ENCODE measurements at places on chromosomes 16 and 17. TPM values are rescaled to one million over a fixed set of nuclear protein-coding genes. Genes with fewer than 3 reads are reported as not detected.

The TBC1D3G gene
- not detected for total RNA-seq

The HYDIN gene
- total RNA-seq = 3.8 TPM

The NHLRC4 gene
- total RNA-seq = 4.0 TPM

The EVI2A gene
- not detected for total RNA-seq

The SYNGR3 gene
- 44.9 TPM for total RNA-seq

The C1QTNF8 gene
- not detected for total RNA-seq

The SNAI3 gene
- 0.88 TPM for total RNA-seq

DNA sequence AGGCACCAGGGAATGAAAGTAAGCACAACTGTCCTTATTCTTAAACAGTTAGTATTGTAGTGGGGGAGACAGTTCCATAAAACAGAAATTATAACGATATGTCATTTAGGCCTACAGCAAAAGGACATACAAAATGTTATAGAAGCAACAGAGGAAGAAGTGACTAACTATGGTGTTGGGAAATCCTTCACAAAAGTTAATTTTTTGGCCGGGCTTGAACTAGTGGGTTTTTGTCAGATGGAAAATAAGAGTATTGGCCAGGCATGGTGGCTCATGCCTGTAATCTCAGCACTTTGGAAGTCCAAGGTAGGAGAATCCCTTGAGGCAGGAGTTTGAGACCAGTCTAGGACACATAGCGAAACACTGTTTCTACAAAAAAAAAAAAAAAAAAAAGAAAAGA is 127.8 kb downstream of the SSH2 start:
- DNase-seq = no peak

DNA sequence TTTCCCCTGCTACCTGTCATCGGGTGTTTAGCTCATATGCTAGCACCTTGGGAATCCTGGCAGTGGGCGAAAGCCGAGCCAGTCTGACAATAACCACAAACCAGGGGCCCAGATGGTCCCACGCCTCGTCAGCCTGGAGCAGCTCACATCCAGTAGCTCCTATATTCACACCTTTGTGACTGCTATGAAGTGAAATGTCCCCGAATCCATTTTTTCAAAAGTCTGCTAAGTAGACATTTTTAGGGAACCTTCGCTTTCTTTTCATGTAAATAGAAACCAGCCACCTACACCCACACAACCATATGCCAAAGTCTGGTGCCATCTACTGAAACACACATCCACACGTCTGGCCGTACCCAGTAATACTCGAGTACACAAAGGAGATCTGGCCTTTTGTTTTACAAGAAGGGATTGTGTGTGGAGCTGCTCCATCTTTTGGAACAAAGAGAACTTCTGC is 176.8 kb downstream of the SLC39A11 start:
- no peak for DNase-seq

DNA sequence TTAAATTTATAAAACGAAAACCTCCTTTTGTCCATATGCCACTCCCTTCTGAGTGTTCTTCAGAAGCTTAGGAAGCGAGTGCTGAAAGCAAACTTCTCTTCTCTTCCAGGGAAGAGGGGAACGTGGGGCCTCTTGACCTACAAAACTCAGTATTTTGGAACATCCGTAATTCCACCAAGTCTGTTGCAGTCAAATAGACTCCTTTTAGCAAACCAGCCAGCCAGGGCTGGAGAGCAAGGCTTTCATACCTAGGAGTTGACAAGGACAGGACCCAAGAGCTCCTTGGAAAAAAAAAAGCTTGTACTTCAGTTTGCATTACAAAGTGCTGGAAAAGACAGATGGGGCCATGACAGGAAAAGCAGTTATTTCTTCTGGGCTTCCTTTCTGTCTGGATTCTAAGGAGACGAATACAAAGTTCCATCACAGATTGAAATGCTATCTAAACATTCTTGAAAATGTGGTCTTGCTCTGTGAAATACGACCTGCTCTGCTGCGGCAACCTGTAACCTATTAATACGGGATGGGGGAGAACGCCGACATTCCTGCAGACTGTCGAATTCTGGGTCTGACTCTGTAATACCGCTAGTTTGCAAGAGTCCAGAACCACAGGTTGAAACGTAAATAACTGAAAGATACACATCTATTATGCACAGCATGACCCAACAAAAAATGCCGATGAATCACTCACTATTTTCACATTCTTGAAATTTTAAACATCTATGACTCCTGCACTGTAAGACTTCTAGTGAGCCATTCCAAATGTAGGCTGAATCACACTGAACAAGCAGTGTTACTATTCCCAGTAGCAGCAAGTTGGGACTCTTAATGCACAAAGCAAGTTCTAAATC is 20.6 kb downstream of the VPS53 start:
- peak; percentile 94 for DNase-seq

- no peak for DNase-seq
Observed at GRCh38 chr16:3234543-3234856, 458 bp downstream of the ZNF200 start.

GRCh38 chr16:80121522-80121909 is 419.3 kb upstream of the DYNLRB2 start:
- no peak for DNase-seq

DNA sequence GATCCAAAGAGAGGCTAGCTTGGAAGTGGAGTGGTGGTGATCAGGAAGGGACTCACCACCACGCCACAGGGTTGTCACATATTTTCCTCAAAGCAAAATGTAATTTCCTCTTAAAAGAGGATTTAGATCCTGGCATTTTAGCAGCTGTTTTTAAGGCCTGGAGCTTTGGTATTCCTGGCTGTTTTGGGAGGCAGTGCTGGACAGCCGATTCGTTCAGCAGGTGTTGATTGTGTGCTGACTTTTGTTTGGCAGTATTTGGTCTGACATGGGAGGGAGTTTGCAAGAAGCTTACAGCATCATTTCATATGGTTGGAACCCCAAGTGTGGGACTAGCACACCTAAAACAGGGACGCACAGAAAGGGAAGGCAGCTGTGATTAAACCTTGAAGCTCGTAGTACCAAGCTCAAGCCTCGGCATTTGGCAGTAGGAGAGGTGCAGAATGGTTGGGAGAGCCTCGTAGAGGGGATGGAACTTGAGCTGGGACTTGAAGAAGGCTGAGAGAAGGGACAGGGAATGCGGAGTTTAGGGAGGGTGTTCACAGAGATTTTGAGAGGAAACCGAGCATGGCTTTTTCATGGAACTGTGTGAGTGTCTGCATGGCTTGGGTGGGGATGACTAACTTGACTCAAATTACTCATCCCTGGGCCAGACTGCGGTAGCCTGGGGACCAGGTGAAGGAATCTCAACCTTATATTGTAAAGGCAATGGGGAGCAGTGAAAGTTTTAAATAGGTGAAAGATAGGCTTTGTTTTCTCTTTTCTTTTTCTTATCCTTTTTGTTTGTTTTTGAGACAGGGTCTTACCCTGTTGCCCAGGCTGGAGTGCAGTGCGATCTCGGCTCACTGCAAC is 52.3 kb downstream of the RPTOR start:
- DNase-seq = no peak

- DNase-seq = peak; percentile 69
Observed at GRCh38 chr17:30920282-30920681, 1.5 kb upstream of the ADAP2 start.

GRCh38 chr17:33904476-33904875 is 350.6 kb upstream of the CCL2 start:
- no peak for DNase-seq

DNA sequence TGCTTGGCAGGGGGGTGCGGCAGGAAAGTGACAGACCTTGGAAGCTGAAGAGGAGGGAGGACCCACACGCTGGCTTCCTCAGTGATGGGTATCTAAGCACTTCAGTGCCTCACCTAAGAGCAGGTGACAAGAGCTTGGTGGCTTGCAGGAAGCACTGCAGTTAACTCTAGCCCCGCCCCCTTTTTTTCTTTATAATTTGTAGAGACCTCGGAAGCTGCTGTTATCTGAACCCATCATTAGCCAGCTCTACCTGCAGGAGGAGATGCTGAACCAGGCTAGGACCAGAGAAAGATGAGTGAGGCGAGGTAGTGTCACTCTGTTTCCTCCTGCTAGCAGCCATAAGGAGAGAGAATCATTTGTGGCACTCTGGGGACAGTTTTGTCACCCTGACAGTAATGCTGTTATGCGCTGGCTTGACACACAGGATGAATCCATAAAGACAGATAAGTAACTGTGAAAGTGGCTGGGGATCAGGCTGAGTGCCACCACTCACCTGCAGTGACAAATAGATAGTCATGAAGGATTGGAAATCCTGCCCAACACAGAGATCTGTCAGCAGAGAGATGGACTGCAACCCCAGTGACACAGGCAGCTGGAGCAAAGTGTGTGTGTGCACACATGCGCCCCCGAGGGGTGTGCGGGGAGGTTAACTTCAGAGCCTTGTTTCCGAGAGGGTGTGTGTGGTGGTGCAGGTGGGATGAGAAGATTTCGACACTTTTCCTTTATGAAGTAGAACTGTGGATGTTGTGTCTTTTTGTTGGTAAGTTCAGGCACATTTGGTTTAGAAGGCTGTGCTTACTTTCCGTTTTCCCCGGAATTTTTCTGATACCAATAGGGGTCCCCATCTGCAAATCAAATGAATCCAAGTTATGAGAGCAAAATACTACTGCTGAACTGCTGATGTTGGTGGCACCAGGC is 224.0 kb downstream of the IRX3 start:
- DNase-seq = no peak

GRCh38 chr16:4089251-4089810 is 26.9 kb downstream of the ADCY9 start:
- no peak for DNase-seq

GRCh38 chr16:2779978-2780898 is 3.2 kb upstream of the ELOB start:
- DNase-seq = no peak

GRCh38 chr16:24087891-24088410 is 168.2 kb upstream of the CACNG3 start:
- no peak for DNase-seq

DNA sequence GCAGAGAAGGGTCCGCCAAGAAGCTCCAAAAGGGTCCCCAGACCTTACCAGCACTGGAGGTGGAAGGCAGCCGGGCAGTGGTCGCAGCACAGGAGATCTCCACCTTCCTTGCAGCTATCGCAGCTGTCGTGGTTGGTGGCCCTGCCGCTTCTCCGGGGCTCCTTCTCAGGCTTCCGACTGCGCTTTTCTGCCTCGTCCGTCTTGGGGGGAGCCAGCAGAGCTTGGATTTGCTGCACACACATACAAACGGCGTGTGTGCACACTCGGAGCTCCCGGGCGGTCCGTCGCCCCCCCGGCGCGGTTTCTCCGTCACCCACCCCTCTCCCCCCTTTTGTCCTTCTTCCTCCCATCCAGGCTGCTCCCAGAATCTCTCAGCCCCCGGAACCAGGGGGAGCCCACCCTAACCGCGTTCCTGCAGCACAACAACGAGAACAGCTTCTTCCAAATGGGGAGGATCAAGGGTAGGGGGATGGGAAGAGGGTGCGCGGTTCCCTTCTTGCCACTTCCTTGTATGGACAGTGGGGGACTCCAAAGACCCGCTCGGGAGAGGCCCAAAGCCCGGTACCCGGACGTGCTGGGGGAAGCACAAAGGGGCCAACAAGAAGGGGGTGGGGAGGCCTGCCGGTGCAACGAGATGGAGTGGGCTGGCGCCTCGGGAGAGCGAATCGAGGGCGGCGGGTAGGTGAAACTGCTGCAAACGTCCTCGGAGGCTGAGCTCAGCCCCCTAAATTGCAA is 1.1 kb downstream of the PHF12 start:
- peak; percentile 46 for DNase-seq

DNA sequence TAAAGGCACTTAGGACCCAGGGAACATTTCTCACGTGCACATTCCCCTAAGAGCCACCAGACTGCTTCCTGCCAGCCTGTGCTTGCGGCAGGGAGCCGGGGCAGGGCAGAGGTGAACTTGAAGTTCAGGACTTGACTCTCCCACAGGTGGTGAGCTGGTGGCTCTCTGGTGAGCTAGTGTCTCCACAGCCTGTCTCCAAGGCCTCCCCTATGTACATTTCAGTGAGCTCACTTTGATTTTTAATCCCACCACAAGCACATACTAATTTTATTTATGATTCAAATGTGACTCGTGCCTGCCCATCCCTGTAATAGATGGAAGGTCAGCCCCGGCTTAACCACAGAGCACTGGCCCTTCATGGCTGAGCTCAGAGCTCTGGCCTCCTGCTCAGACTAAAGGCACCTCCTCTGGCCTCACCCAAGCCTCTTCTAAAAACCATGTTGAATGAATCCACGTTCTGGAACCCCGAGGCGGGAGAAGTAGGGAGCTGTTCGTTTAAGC is 9.2 kb downstream of the SNN start:
- DNase-seq = peak; percentile 23

- DNase-seq = no peak
Observed at GRCh38 chr17:79482727-79483521, 127.9 kb downstream of the RBFOX3 start.

DNA sequence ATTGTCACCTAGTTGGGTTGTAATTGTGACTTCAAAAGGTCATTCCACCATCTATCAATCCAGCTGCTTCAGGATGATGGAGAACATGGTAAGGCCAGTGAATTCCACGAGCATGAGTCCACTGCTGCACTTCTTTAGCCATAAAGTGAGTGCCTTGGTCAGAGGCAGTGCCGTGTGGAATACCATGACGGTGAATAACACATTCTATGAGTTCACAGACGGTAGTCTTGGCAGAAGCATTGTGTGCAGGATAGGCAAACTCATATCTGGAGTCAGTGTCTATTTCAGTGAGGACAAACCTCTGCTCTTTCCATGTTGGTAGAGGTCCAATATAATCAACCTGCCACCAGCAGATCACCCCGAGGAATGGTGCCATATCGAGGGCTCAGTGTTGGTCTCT is 650.9 kb downstream of the KCNJ2 start:
- no peak for DNase-seq

GRCh38 chr17:17161759-17162158 is 44.4 kb downstream of the PLD6 start:
- no peak for DNase-seq

- no peak for DNase-seq
Observed at GRCh38 chr17:18191967-18192366, 8.3 kb downstream of the ALKBH5 start.

DNA sequence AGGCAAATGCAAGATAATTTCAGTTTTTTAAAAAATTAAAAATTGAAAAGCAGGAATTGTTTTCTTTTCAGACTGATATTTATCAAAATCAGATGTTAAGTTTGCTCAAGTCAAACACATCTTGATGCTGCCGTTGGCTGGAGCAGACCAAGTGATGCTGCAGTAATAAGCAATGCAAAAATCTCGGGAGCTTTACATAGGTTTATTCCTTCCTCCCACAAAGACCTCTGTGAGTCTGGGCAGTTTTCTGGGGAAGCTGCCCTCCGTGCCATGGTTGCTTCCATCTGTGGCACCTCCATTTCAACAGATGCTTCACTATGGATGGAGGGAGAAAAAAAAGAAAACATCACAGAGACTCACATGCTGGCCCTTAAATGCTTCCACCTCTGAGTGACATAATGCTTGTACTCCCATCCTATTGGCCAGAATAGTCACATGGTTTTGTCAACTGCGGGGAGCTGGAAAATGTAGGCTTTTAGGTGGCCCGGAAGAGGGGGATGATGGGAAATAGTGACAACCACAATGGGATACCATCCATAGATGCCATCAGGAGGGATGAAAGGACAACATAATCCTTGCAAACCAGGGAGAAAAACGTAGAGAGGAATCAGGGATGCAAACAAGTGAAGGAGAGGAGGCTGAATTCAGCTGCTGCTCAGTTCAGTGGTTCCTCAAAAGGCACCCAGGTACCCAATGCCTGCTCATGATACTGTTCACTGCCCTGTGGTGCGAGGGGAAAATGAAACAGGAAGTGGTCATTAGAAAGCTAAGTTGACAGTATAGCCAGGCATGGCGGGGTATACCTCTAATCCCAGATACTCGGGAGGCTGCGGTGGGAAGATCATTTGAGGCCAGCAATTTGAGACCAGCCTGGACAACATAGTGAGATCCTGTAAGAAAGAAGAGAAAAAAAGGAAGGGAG is 13.5 kb upstream of the ERCC4 start:
- no peak for DNase-seq
